Ecto neural progenitor cell (in vitro differentiated cells): ENCODE measurements at places on chromosomes 1 and 21.

DNA sequence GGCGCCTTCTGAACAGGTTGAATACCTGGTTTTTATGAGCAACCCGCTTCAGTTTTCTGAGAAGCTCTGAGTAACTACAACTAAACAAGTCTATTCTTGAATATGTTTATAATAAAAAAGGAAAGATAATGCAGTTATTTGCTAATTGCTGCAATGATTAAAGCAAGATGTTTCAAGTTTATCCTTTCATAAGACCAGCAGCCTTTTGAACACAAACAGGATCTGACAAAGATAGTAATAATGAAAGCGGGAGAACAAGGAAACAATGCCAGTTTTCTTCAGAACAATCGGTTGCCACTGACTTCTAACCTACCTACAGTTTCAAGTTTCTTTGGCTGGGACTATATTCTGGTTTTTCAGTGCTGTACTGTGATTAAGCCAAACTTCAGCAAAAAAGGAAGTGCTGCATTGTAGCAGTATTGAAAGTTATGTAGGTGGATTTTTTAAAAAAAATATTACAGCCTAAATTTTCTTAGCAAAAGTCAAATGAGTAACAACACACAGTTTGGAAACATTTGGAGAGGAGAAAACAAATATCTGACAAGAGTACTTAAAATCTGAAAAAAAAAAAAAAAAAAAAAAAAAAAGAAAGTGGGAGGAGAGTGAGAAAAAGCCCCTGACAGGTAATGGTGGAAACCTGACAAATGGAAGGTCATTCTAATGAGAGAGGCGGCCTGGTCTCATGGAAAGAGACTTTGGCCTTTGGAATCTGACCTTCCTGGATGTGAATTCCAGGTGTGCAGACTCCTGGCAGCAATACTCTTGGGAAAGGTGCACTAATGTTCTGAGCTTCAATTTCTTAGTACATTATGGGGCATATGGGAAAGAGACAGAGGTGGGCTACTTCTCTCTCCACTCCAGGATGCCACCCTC, 11.4 kb downstream of the KCNJ15 start:
- no peak for DNase-seq

DNA sequence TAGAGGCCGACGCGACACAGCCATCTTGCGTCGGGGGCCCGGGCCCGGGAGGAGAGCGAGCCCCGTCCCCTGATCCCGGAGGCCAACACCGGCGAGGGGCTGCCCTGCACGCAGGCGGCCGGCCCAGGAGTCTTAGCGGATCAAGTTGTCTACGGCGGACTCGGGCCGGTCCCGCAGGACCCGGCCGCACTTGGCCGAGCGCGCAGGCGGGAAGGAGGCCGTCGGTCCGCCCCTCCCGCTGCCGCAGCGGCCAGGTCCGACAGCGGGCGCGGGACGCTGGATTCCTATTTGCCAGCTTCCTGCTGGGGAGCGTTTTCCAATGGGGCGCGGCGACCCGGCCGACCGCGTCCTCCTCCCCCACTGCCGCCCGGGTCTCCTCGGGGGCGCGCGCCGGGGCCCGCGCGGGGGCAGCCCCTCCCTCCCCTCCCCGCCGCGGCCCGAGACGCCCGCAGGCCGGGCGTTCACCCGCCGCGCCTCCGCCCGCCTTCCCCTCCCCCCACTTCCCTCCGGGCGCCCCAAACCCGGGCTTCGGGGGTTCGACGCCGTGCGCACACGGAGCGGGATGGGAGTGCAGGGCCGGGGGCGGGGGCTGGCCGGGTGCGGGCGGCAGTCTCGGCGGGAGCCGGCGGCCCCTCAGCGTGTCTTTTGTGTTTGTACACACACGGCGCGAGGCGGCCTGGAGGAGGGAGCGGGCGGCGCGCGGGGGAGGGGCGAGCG, 517 bp upstream of the H3-3A start:
- DNase-seq = peak; percentile 90

GRCh38 chr1:226654046-226654667, 84.9 kb downstream of the ITPKB start:
- DNase-seq = no peak

GRCh38 chr1:2232255-2232915, 4.3 kb downstream of the SKI start:
- no peak for DNase-seq

DNA sequence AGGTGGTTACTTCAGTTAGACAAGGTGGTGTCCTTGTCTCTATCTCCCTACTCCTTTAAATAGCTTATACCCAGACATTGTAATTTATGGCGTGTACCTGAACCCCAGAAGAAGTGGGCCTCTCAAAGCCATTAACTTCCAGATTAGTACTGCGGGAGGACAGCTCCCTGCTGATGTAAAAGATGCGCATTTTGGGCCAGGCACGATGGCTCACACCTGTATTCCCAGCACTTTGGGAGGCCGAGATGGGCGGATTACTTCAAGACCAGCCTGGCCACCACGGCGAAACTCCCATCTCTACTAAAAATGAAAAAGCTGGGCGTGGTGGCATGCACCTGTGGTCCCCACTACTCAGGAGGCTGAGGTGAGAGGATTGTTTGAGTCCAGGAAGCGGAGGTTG, 15.0 kb upstream of the PLEKHM2 start:
- DNase-seq = no peak

DNA sequence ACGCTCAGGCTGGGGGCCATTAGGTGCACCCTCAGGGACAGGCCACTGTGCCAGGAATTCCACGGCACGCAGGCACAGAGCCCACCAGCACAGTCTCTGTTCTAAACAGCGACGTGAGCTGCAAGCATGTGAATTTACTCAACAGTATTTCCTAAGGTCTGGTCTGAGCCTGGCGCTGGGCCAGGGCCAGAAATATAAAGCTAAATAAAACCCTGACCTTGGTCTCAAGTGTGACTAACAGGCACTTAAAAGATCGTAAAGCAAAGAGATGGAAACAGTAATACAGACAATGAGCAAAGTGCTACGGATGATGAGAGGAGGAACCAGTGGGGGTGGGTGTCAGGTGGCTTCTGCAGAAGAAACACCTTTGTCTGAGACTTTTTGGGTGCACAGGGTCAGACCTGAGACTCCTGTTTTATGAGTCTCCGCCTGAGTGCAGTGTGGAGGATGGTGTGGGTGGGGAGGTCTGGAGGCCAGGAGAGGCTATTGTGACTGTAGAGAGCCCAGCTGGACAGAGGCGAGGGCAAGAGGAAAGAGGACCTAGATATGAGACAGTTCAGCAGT, 53.4 kb upstream of the EDN2 start:
- no peak for DNase-seq

GRCh38 chr21:44762221-44763049, 39.2 kb downstream of the UBE2G2 start:
- DNase-seq = no peak

- no peak for DNase-seq
These were observed 473.3 kb upstream of the PLXNA2 start for GRCh38 chr1:208717525-208717924.

DNA sequence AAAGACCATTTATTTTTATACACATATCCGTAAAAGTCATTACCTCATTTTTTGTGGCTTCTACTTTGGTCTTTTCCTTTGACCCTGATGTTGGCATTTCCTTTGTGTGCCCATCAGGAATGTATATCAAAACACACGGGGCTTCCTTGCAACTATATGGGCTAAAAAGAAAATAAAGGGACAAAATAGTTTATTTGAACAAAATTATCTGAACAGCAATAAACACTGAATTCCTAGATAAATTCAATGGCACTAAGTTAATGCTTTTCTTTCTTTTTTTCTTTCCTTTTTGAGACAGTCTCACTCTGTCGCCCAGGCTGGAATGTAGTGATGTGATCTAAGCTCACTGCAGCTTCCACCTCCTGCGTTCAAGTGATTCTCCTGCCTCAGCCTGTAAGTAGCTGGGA, 45.2 kb downstream of the EPRS1 start:
- DNase-seq = no peak

DNA sequence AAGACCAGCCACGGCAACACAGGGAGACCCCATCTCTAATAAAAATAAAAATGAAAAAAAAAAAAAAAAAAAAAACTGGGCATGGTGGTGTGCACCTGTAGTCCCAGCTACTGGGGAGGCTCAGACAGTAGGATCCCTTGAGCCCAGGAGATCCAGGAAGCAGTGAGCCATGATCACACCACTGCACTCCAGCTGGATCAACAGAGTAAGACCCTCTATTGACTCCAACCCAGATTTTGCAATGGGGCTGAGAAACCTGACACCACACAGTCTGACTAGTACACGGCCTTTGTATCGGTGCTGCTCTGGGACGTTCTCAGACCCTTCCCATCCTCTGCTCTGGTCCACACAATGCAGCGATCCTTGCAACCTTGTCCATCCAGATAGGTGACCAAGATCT, 31.8 kb downstream of the SPATA21 start:
- no peak for DNase-seq
